ENCODE measurements at places on chromosomes 7 and 10.

GRCh38 chr10:29576681-29577080, 58.1 kb downstream of the SVIL start:
- H3K4me3 ChIP-seq, result no peak overlapping the region
- no peak overlapping the region for H3K27ac ChIP-seq
- no peaks in the 10 kb centered on the region for H3K36me3 ChIP-seq
- DNase-seq, result no peak
- no peaks in the 10 kb centered on the region for H3K4me1 ChIP-seq

- H3K27me3 ChIP-seq, result no peaks in the 10 kb centered on the region
- no peak overlapping the region for H3K27ac ChIP-seq
- H3K4me3 ChIP-seq, result no peak overlapping the region
- no peak for DNase-seq
- no peaks in the 10 kb centered on the region for H3K36me3 ChIP-seq
These were observed 116.2 kb downstream of the GFRA1 start for GRCh38 chr10:116156819-116157218.

GRCh38 chr7:44990109-44991023, 9.6 kb upstream of the CCM2 start:
- no peak for DNase-seq
- H3K4me1 ChIP-seq, result no peaks in the 10 kb centered on the region
- peak overlapping the region; percentile 83 for H3K27ac ChIP-seq
- no peak overlapping the region for H3K4me3 ChIP-seq
- H3K27me3 ChIP-seq, result no peaks in the 10 kb centered on the region

- no peak for DNase-seq
- no peaks in the 10 kb centered on the region for H3K4me1 ChIP-seq
- H3K27me3 ChIP-seq, result no peaks in the 10 kb centered on the region
- H3K4me3 ChIP-seq, result no peak overlapping the region
- H3K36me3 ChIP-seq, result no peaks in the 10 kb centered on the region
These were observed 111.2 kb upstream of the ZMIZ1 start for GRCh38 chr10:78957471-78958039.

- H3K36me3 ChIP-seq, result peaks cover 49% of the 10 kb centered on the region
- no peaks in the 10 kb centered on the region for H3K27me3 ChIP-seq
- DNase-seq, result no peak
- no peak overlapping the region for H3K4me3 ChIP-seq
- no peak overlapping the region for H3K27ac ChIP-seq
- no peaks in the 10 kb centered on the region for H3K4me1 ChIP-seq
These were observed 160.6 kb upstream of the AOAH start for GRCh38 chr7:36884910-36885309.
